ENCODE measurements at places on chromosomes 6 and 20.

- DNase-seq = no peak
Measured at GRCh38 chr6:156126535-156126934, 650.6 kb upstream of the ARID1B start.

- no peak for DNase-seq
Measured at GRCh38 chr6:43954311-43955131, 172.7 kb downstream of the MRPL14 start.

GRCh38 chr6:78614961-78615360 lies 252.4 kb upstream of the IRAK1BP1 start:
- no peak for DNase-seq

- DNase-seq = no peak
Measured at GRCh38 chr6:170279977-170280688, 10.7 kb downstream of the DLL1 start.

- DNase-seq = no peak
Measured at GRCh38 chr6:132461958-132462357, 51.0 kb downstream of the STX7 start.

GRCh38 chr20:22789676-22790075 lies 205.3 kb upstream of the FOXA2 start:
- no peak for DNase-seq

DNA sequence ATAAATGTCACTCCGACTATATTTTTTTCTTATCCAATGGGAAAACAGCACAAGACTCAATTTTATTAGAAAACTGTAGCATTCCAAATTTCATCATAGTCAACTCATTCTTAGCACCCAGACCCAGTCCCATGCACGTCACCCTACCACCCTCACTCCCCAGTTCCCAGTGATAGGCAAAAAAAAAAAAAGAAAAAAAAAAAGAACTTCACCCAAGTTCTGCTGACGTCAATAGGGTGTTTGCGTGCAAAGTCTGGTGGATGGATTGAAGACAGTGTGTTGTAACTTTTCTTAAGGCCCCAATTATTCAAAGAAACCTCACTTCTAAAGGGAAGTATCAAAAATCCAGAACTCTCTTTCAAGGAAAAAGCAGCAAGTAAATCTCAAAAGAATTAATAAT lies 213.9 kb upstream of the PRDM1 start:
- no peak for DNase-seq

DNA sequence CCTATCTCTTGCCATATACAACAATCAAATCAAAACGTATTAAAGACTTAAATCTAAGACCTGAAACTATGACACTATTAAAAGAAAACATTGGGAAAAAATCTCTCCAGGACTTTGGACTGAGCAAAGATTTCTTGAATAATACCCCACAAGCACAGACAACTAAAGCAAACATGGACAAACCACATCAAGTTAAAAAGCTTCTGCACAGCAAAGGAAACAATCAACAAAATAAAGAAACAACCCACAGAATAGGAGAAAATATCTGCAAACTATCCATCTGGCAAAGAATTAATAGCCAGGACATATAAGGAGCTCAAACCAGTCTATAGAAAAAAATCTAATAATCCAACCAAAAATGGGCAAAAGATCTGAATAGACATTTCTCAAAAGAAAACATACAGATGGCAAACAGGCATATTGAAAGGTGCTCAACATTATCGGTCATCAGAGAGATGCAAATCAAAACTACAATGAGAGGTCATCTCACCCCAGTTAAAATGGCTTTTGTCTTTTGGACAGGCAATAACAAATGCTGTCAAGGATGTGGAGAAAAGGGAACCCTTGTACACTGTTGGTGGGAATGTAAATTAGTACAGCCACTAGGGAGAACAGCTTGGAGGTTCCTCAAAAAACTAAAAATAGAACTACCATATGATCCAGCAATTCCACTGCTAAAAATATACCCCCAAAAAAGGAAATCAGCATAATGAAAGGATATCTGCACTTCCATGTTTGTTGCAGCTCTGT lies 76.2 kb downstream of the SNX5 start:
- no peak for DNase-seq

DNA sequence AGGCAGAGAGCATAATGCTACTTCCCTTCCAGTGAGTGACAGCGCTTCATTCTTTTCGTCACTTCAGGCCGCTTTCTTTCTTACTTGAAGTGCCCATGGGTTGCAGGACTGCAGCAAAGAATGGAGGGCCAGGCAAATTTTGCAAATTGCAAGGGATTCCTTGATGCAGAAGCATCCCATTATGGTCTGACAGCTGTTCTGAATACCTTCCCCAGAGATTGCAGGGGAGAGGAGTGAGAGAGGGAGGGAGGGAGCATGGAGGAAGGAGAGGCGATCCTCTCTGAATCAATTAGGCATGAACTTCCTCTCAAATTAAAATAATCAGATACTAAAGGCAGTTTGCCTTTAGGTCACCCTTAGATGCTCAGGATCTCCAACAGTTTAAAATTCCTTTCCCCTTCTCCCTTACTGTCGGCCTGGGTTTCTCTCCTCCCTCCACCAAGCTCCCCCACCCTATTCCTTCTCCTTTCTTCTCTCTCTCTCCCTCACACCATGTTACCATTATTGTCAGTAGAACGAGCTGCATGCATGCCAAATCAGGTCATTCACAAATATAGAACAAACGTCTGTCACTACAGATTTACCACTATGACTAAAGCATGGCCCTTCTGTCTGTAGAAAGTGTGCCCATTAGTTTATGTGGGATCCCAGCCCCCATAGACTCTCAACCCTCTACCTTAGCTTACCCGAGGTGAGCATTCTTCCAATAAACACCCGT lies 289.2 kb downstream of the CD83 start:
- no peak for DNase-seq

DNA sequence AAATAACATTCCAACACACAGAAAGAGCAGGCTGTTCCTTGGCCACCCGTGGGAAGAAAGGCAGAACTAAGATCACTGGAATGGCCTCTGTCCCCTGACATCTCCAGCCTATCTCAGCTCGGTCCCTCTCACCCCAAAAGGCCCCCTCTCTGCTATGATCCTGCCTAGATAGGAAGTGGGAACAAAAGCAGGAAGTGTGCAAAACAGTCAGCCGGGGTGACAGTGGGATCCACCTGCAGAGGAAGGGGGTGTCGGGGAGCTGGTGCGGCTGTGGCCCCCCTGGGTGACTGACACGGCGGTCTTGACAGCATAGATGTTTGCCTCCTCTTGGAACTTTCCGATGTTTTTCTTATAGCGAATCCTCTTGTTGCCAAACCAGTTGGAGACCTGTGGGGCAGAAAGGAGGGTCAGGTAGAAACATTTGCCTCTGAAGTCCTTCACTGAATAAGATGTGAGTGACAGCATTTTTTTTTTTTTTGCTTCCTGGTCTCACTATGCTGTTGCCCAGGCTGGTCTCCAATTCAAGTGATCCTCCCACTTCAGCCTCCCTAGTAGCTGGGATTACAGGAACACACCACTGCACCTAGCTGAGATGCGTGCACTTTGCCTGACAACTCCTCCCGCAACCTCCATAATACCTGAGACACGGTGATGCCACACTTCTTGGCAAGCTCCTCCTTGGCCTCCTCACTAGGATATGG lies 2.8 kb downstream of the PBX2 start:
- no peak for DNase-seq

DNA sequence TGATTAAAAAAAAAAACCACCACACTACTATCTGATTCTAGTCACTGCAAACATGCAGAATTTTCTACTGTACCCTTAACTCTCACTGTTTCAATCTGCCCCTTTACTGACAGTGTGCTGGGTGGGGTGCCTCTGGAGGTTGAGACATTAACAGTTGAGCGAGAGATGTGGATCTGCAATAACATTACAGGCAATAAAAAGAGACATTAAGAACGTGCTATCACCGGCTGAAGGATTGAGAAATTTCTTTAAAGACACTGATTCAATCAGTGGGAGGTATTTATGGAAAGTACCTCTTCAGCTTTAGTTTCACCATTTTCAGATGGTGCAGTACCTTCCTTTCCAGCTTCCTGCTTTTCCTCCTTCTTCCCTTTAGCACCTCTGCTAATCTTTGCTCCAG lies 32.5 kb downstream of the HMGN3 start:
- no peak for DNase-seq

DNA sequence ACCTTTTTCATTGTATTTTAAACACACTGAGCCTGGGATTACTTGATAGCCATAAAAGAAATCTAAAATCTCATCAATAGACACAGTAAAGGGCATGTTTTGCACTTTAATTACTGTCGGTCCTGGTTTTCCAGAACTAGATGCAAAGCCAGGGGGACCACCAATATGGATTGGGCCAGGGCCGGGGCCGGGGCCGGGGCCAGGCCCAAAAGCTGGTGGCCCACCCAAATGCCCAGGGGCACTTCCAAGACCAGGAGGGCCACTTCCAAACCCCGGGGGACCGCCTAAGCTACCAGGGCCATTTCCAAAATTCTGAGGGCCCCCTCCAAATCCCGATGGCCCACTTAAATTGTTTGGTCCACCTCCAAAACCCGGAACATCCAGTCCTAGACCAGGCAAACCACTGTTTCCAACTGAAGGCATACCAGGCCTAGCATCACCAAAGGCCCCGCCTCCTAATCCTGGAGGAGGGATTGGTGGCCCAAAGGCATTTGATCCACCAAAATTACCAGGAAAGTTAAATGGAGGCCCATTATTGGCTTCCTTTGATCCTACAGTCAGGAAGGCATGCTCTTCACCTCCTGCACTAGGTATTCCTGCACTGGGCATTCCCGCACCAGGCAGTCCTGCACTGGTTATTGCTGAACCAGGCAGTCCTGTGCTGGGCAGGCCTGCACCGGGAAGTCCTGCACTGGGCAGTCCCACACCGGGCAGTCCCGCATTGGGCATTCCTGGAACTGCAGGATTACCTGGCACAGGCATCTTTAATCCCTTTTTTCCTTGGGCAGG lies 11.9 kb downstream of the CPNE1 start:
- DNase-seq = no peak

DNA sequence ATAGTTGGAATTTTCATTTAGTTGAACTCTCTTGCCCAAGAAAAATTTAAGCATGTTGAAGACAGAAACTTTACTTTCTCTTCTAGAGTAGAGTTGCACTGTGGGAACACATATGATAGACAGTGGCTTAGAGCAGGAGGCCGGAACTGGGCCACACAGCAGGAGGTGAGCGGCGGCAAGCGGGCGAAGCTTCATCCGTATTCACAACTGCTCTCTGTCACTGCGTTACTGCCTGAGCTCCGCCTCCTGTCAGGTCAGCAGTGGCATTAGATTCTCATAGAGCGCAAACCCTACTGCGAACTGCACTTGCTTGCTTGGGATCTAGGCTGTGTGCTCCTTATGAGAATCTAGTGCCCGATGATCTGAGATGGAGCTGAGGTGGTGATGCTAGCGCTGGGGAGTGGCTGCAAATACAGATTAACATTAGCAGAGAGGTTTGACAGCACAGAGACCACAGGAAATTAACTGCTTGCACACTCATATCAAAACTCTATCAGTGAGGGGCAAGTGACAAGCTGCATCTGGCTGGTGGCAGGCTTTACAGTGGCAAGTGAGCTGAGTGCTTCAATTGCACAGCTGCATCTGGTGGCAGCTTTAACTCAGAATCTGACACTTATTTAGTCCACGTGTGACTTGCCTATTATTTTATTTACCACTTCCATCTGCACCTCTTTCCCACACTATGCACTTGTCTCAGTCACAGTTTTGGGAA lies 174.9 kb upstream of the C6orf118 start:
- DNase-seq = no peak

- peak; percentile 30 for DNase-seq
Measured at GRCh38 chr6:134882426-134883038, 67.4 kb downstream of the ALDH8A1 start.

DNA sequence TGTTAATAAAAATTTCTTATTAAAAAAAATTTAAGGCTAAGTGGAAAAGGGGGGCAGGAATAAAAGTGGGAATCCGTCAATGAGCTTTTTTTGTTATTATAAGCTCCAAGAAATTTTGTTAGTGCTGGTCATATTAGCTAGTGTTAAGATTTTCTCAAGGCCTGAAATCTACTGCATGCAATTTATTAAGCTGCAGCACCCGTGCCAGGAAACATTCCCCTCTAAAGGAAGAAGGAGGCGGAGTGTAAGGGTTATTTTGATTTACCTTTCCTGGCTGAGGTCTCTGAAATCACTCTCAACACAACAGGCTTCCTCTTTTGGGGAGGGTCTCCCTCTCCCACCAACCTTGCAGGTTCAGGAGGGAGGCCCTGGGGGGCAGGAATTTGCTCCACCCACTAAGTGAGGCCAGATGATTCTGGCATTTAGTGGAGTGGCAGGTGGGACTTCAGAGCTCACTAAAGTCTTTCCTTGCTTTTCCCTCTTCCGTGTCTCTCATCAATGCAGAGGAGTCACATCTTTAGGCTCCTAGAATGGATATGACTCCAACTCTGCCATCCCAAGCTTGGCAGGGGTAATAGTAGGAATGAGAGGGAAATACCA lies 168.8 kb downstream of the BCAS1 start:
- no peak for DNase-seq

- DNase-seq = no peak
Measured at GRCh38 chr6:37017606-37018197, 12.2 kb downstream of the FGD2 start.

DNA sequence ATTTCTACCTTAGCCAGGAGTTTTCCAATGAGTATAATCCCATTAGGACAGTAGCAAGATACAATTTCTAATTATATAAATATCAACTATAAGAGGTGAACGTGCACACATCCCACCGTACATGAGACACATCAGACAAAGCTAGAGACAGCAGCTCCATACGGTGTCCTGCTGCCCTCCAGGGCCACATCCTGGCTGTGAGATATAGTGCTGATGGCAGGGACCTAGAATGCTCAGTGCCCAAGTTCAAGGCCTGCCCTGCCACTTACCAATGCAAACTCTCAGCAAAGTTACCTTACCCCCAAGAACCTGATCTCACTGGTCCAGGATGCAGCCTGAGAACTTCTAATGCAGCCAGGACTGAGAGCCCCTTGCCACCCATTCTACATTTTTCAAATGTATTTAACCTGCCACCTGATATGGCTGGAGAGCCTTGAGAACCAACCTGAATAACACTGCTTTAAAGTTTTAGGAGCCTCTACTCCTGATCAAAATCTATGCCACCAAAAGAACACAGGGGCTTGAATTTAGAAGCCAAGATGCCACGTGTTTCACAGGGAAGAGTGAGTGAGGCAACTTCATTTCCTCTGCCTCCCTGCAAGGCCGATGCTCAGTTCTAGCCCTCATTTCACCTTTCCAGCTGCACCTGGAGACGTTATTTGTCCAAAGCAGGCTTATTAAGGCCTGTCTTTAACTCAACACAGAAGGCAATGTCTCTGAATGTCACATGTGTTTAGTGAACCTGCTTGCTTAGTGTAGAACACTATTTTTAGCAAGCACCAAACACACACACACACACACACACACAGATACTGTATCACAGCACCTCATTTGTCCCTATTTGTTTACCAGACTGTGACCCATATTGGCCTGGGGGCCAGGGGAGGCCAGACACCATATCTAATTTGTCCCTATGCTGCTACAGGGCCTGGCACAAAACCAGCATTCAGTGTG lies 6.1 kb downstream of the NFATC2 start:
- no peak for DNase-seq

DNA sequence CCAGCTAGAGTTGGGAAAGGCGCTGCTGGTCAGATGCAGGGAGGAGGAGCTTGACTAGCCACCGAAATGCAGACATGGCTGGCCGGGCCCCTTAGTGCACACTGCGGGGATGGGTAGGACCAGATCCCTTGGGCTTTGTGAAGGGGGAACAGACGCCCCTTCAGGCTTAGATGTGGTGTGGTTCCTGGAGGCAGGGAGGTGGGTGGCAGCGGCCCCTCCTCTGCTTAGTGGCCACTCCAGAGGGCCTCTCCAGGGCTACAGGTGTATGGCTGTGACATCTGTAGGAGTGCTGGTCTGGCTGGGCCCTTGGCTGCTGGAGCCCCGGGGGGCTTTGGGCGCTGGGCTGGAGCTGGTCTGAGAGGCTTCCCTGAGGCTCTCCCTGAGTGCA lies 5.9 kb downstream of the CCND3 start:
- no peak for DNase-seq
